CD4-positive, alpha-beta T cell treated with Interleukin-15 for 4 hours (primary cell): ENCODE measurements at places on chromosomes 1 and 21.

DNA sequence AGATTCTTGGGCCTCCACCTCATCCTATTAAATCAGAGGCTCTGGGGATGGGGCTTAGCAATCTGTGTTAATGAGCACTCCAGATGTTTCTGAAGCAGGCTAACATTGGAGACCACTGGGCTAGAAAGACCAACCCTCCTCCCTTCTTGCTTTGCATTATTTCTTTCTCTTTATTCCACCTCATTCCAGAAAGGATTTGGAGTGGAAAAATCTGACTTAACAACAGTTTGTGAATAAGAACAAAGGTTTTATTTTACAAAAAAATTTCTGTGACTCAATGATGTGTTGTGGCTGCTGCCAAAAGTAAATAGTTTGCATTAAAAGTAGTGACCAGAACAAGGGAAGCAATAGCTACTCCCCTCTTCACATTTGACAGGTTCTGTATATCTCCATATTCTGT lies 79.4 kb downstream of the TGFB2 start:
- DNase-seq, result no peak

GRCh38 chr1:161307230-161307768 lies 2.5 kb downstream of the MPZ start:
- DNase-seq, result peak; percentile 6

DNA sequence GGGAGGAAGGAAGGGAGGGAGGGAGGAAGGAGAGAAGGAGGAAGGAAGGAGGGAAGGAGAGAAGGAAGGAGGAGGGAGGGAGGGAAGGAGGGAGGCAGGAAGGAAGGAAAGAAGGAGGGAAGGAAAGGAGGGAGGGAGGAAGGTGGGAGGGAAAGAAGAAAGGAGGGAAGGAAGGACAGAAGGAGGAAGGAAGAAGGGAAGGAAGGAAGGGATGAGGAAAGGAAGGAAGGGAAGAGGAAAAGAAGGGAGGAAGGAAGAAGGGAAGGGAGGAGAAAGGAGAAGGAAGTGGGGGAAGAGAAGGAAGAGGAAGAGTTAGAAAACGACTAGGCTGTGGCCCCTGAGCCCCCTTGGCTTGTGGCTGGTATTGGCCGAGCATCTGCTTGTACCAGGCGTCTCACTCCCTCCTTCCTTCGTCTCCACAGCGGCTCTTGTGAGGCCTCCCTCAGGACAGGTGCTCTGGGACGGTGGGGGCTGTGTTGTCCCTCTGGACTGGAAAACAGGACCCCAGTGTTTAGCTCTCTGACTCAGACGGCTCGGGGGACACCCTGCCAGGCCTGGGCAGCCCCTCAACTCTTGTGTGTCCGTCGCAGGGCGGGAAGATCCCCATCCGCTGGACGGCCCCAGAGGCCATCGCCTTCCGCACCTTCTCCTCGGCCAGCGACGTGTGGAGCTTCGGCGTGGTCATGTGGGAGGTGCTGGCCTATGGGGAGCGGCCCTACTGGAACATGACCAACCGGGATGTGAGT lies 36.2 kb upstream of the C1QA start:
- DNase-seq, result no peak

- DNase-seq, result peak; percentile 78
These were observed at the start of gene PYGO2 for GRCh38 chr1:154961207-154962155. PYGO2 (minus strand) TSS chr1:154961782; CDS start chr1:154961576, 206 bp downstream.

GRCh38 chr21:32710069-32710784 lies 17.6 kb downstream of the SYNJ1 start:
- no peak for DNase-seq

DNA sequence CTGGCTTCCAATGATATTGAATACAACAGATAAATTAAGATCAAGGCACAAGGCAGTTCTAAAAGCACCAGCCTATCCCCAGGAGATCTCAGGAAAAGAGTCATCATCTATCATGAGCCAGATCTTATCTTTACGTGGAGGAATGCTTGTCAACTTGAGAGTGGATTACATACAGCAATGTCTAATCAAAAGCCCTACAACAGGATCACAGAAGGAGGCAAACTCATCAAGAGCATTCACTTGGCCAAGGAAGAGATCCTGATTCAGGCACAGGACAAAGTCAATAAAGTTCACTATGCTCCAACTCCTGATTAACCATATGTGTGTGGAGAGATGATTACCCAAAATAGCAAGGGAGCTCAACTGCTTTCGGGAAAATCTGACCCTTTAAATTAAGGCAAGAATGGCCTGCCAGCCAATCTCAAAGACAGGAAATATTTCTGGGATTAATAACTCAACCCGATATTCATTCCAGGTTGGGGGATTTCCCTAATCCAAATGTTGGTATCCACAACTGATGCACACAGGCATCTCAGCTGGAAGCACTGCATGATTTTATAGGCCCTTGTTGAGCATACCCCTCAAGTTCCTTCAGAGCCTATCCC lies 33.7 kb downstream of the TBX15 start:
- DNase-seq, result no peak

- no peak for DNase-seq
These were observed 6.3 kb upstream of the TPRG1L start for GRCh38 chr1:3618531-3618880.

GRCh38 chr1:101161619-101162018 lies 75.2 kb upstream of the S1PR1 start:
- DNase-seq, result no peak

- DNase-seq, result no peak
These were observed 6.7 kb downstream of the NR5A2 start for GRCh38 chr1:200034262-200034557.

DNA sequence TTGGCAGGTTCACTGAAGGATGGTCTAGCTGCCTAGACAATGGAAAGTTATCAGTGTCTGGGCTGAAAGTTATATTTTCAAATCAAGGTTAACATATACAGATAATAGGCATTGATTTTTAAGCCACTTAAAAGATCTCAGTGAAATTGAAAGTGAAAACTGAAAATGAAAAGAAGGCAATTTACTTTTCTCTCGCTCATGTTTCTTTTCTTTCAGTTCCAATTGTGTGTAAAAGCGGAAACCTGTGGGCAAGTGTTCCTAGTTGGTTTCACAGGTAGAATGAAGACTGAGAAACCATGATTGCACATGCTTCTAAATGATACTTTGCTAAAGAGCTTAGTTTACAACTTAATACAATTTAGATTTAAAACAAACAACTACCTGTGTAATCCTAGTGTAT lies 383.7 kb downstream of the ZP4 start:
- DNase-seq, result no peak

DNA sequence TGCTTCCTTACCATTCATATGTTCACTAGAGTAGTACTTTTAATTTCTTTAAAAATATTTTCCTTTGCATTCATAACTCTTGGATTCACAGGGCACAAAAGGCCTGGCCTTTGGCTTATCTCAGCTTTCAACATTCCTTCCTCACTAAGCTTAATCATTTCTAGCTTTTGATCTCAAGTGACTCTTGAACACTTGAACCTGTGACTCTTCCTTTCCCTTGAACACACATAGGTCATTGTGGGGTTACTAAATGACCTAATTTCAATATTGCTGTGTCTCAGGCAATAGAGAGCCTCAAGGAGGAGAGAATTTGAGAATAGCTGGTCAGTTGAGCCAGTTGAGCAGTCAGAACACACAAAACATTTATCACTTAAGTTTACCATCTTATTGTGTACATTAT lies 49.9 kb downstream of the COL11A1 start:
- no peak for DNase-seq

DNA sequence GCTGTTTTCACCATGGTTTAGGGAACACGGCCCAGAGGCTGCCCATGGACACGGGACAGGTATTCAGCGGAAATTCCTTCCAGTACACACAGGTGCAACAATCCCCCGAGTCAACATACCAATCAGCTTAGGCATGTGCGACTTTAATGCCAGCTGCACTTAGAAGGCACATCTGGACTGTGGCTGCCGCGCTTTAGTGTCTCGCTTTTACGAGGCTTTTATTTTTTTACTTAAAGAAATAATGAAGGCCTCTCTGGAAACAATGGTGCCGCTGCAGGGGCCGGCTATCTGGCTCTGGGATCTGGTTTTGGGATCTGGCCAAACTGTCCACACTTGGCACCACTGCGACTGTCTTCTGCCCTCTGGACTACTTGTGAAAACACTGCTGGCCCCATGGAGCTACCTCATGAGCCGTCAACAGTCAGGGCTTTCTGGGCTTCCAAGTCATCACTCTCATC lies 55.5 kb downstream of the SLC66A1 start:
- no peak for DNase-seq

DNA sequence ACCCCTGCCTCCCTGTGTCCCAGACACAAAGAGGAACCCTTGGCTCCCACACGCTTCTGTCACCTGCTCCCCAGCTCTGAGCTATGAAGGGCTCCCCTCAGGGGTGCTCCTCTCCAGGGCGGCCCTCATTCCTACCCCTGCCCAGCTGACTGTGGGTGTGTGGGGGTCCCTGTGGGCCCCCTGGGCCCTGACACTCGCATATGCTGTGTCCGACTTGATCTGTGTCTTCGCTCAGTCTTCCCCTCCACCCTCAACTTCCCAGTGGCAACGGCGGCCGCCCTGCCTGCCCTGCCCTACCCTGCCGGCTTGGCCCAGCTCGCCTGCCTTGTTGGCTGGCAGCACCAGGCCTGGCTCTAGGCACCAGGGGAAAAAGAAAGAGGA lies 1.2 kb downstream of the KCNQ4 start:
- no peak for DNase-seq

- no peak for DNase-seq
These were observed 145.4 kb downstream of the PLXNA2 start for GRCh38 chr1:208098773-208099172.

- DNase-seq, result no peak
These were observed 5.8 kb downstream of the ANXA9 start for GRCh38 chr1:150987924-150988323.

DNA sequence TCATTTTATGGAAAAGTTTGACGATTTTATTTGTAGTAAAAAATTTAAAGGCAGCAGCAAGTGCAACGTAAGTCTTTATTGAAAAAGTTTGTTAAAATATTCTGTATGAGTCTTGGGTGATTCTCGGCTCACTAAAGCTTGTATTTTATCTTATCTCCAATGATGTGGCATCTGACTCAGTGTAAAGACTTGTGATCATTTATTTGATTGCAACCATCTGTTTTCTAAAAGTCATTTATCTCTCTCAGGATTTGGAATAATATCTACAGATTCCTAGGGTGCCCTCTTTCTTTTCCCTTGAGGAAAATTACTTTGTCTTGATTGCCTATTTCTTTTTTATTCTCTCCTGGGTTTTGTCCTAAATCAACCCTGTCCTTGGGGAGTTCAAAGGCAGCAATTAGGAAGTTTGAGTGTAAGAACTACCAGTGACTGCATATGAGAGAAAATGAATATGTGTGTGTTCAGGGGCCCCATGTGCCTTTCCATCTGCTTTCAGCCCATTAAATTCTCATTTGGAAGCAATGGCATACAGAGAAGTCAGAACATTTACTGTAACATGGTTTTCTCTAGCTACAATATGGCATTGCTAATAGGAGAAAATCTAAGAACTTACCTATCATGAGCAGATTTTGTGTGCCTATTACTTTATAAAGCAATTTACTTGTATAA lies 575.0 kb upstream of the CHRM3 start:
- DNase-seq, result no peak

DNA sequence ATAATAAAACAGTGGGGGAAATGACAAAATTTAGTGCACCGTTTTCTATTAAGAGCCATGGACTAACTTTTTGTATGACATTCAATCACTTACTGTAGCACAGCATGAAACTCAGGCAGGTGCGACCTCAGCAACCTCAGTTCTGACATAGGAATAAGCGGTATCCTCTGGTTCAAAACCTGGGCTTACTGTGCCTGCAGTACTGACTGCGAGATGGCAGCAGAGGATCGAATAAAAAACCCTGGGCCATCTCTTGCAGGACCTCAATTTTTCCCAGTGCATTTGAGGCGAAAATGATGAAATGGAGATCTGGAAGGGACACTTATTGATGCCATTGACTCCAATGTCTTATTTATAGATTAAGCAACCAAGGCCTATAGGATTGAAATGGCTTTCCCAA lies 214.7 kb downstream of the ADGRL2 start:
- no peak for DNase-seq

DNA sequence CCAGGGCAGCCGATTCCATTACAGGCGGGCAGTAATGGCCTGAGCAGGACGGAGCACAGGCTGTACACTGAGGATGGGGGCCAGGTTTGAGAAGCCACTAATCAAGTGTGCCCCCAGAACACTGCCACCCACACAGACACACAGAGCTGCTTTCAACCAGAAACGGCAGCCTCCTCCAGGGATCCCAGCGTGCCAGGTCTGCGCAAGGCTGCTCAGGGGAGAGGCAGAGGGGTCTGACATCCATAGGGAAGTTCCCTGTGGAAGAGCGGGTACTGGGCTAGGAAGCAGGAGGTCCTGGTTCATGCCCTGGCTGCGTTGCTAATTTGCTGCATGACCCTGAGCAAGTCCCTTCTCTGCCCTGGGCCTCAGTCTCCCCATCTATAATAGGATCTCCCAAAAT lies 26.1 kb upstream of the ALDH4A1 start:
- DNase-seq, result no peak

DNA sequence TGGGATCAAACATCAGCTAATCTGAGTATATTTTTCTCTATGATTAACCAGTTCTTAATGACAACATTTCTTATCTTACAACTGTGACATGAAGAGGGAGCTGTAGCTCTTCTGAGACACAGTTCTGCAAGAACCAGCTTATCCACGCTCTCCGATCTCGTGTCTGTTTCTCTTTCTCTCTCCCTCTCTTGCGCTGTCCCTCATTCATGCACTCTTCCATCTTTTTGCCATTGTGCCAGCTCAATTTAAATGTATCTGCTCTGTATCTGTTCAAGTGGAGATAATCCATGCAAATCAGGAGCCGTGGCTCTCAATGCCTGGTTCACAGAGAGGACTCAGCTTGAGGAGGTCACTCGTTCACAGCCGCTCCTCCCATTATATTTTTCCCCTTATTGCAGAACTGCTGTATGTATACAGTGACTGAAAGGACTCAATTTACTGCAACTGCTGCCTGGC lies 494.7 kb upstream of the ADGRL2 start:
- no peak for DNase-seq

DNA sequence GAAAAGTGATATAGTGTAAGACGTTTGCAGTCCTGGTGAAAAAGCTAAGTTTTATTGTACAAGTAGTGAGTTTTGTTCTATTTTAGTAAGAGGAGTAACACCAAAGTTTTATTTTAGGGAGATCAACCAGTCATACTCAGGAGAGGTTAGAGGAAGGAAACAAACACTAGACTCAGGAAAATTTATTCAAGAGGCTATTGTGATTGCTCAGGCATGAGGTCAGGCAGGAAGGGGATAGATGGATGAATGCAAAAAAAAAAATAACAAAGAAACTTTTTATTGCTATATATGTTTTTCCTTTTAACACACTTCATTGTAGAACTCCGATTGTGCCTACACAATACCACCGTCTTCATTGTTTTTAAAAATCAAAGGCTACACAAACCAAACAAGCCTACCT lies 189.0 kb downstream of the LYPLAL1 start:
- no peak for DNase-seq

- DNase-seq, result no peak
These were observed 31.7 kb upstream of the SHCBP1L start for GRCh38 chr1:182984621-182985020.
